Neural progenitor cell (in vitro differentiated cells): ENCODE measurements at places on chromosomes 7 and 10.

GRCh38 chr7:33832271-33832721, 73.0 kb upstream of the BMPER start:
- peak; percentile 38 for DNase-seq

- DNase-seq, result no peak
These were observed 11.8 kb downstream of the SFXN2 start for GRCh38 chr10:102726274-102726673.

GRCh38 chr7:152435384-152436110, at the start of gene KMT2C:
Gene KMT2C (minus strand): TSS chr7:152436003. CDS start chr7:152435786, 217 bp downstream.
- DNase-seq, result peak; percentile 81

DNA sequence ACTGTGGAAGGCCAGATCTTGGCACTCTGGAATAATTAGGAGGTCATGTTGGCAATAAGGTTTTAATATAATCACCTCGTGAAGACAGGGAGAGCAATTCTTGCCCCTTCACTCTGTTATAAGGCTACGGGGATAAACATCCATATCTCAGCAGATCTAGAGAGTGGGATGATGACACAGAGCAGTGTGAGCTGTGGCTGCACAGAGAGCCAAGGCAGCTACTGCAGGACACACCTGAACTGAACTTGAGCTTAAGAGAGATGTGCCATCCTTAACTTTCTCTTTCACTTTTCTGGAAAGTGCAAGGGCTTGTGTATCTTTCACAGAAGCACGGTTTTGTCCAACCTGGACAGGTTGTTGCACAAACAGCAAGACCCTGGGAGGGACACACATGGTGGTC, 174.7 kb downstream of the GATA3 start:
- no peak for DNase-seq

DNA sequence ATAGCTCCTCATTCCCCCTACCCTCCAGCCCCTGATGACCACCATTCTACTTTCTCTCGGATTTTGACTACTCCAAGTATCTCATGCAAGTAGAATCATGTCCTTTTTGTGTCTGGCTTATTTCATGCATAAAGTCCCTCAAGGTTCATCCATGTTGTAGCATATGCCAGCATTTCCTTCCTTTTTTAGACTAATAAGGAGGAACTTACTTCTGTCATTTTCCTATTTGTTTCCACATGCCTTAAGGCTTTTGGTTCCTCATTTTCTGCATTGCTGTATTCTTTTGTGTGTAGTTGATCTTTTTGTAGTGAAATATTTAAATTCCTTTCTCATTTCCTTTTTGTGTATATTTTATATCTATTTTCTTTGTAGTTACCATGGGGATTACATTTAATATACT, 376.9 kb downstream of the CALN1 start:
- no peak for DNase-seq

DNA sequence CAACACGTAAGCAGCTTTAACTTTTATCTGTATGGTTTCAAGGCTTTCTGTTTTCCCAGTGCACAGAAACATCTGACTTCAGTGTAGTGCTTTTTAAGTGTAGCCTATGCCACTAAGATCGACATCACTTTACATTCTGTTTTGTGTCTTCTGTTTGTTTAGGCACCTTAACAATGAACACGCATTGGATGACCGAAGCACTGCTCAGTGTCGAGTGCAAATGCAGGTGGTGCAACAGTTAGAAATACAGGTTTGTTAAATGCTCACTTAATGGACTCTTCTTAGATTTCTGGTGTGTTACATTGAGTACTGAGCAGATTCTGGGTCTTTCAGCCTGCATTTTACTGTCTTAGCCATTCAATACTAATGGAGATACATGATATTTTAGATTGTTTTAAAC, 237.4 kb downstream of the FOXP2 start:
- DNase-seq, result no peak

GRCh38 chr10:2949221-2949947, 118.0 kb upstream of the PFKP start:
- no peak for DNase-seq

- DNase-seq, result no peak
These were observed 11.7 kb upstream of the CYP2E1 start for GRCh38 chr10:133515471-133515870.

- no peak for DNase-seq
These were observed 196.8 kb downstream of the TAX1BP1 start for GRCh38 chr7:27936768-27937102.
